ENCODE measurements at places on chromosomes 1 and 21.

DNA sequence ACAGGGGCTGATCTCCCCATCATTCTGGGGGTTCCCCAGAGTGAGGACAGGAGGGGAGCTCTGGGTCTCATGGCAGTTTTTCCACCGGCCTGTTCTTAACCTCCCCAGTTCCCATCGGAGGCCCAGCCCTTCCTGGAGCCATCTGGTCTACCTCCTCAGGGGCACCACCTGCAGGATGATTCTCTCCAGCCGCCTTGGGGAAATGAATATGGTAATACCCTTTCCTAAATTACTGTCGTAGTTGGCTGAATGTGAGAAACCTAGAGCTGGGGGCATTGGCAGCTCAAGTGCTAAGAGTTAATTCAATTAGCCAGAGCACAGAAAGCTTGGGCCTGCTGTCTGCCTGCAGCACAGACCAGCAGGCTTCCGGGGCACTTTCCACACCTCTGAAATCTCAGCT is 64.9 kb downstream of the TAS1R2 start:
- no peak overlapping the region for H3K4me3 ChIP-seq
- H3K36me3 ChIP-seq = no peaks in the 10 kb centered on the region
- H3K4me1 ChIP-seq = no peaks in the 10 kb centered on the region
- peaks cover 50% of the 10 kb centered on the region for H3K27me3 ChIP-seq

GRCh38 chr1:162548170-162548569 is 13.4 kb upstream of the UAP1 start:
- no peaks in the 10 kb centered on the region for H3K4me1 ChIP-seq
- H3K4me3 ChIP-seq = no peak overlapping the region
- no peak for DNase-seq
- H3K27me3 ChIP-seq = no peaks in the 10 kb centered on the region
- H3K27ac ChIP-seq = no peak overlapping the region

- peaks cover 2% of the 10 kb centered on the region for H3K27me3 ChIP-seq
- no peak for DNase-seq
- H3K27ac ChIP-seq = peak overlapping the region; percentile 81
- H3K4me1 ChIP-seq = peaks cover 19% of the 10 kb centered on the region
- H3K36me3 ChIP-seq = peaks cover 4% of the 10 kb centered on the region
Measured at GRCh38 chr1:1124508-1124785, 8.6 kb upstream of the C1orf159 start.

DNA sequence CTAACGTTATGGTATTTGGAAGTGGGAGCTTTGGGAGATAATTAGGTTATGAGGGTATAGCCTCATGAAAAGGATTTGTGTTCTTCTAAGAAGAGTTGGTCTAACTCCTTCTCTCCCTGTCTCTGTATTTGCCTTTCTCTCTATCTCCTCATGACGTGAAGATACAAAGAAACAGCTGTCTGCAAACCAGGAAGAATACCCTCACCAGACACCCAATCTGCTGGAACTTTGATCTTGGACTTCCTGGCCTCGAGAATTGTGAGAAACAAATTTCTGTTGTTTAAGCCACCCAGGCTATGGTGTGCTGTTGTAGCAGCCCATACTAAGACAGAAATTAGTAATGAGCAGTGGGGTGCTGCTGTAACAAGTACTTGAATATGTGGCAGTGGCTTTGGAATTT is 16.1 kb downstream of the C1orf141 start:
- H3K4me1 ChIP-seq = no peaks in the 10 kb centered on the region
- H3K27ac ChIP-seq = no peak overlapping the region
- peaks cover 2% of the 10 kb centered on the region for H3K36me3 ChIP-seq
- H3K27me3 ChIP-seq = no peaks in the 10 kb centered on the region

GRCh38 chr21:28719723-28720122 is 273.0 kb downstream of the LTN1 start:
- no peaks in the 10 kb centered on the region for H3K36me3 ChIP-seq
- peaks cover 7% of the 10 kb centered on the region for H3K4me1 ChIP-seq
- DNase-seq = no peak
- no peaks in the 10 kb centered on the region for H3K27me3 ChIP-seq

DNA sequence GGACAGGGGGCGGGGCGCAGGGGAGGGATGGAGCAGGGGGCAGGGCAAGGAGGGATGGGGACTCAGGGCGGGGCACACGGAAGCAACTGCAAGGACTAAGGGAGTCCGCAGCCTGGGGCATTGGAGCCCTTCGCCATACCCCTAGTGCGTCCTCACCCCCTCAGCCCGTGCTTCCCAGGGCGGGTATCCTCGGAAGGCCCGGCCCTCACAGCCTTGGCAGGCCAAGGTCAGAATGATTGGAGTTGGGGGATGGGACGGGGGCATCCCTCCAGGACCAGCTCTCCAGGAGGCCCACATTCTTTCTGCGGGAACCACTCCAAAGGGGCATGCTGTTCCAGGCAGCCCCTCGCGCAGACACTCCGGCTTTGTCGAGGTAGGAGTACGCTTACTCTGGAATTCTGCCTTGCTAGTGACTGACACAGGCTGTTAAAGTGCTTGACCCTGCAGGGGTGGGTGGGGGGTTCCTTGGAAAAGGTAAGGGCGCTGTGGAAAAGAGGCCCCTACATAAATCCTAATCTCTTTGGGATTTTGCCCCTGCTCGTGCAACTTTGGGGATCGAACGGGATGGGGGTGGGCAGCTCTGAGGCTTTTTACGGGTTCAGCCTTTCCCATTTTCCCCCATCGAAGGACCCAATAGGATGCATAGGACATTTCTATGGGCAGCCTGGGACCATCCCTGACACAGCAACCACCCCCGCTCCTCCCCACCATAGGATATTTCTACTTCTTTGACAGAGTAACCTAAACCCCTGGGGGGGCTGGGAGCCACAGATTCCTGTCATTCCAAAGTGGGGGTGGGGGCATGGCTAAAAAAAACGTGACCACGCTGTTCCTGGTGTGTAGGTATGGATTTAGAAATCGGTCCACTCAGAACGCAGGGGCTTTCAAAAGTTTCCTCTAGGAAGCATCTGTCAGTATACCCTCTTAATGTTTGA is 738 bp upstream of the TRIM11 start:
- H3K27ac ChIP-seq = peak overlapping the region; percentile 69
- H3K36me3 ChIP-seq = peaks cover 18% of the 10 kb centered on the region

DNA sequence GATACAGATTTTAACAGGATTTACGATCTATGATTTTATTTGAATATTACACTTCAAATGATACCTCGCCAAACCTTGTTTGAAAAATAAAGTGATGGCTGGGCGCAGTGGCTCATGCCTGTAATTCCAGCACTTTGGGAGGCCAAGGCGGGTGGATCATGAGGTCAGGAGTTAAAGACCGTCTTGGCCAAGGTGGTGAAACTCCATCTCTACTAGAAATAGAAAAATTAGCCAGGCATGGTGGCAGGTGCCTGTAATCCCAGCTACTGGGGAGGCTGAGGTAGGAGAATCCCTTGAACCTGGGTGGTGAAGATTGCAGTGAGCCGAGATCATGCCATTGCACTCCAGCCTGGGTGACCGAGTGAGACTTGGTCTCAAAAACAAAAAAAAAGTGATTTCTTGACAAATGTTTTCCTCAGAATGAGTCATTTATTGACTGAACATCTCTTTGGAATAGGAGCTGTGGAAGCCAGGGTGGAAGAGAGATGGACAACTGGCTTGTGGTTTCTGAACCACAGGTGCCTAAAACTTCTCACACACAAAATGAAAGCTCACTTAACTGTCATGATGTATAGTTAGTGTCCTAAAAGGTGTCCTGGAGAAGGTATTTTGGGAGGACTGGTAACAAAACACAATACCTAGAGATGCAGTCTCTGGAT is 11.9 kb downstream of the PKNOX1 start:
- peaks cover under 1% of the 10 kb centered on the region for H3K36me3 ChIP-seq
- H3K4me3 ChIP-seq = peak overlapping the region; percentile 9
- no peaks in the 10 kb centered on the region for H3K27me3 ChIP-seq
- peak overlapping the region; percentile 60 for H3K27ac ChIP-seq
- no peak for DNase-seq

- H3K36me3 ChIP-seq = no peaks in the 10 kb centered on the region
- H3K4me1 ChIP-seq = peaks cover 38% of the 10 kb centered on the region
- DNase-seq = no peak
- H3K4me3 ChIP-seq = peak overlapping the region; percentile 51
- peaks cover under 1% of the 10 kb centered on the region for H3K27me3 ChIP-seq
- peak overlapping the region; percentile 84 for H3K27ac ChIP-seq
Measured at GRCh38 chr1:51952638-51953037, 37.9 kb downstream of the RAB3B start.
